Stimulated activated naive CD4-positive, alpha-beta T cell (primary cell): ENCODE measurements at places on chromosomes 16 and 17.

GRCh38 chr17:11643851-11644250, 45.6 kb downstream of the DNAH9 start:
- DNase-seq: no peak

- no peak for DNase-seq
Measured at GRCh38 chr17:74833501-74834377, 25.9 kb downstream of the GRIN2C start.

- DNase-seq: no peak
Measured at GRCh38 chr17:53736516-53737240, 86.0 kb upstream of the KIF2B start.

DNA sequence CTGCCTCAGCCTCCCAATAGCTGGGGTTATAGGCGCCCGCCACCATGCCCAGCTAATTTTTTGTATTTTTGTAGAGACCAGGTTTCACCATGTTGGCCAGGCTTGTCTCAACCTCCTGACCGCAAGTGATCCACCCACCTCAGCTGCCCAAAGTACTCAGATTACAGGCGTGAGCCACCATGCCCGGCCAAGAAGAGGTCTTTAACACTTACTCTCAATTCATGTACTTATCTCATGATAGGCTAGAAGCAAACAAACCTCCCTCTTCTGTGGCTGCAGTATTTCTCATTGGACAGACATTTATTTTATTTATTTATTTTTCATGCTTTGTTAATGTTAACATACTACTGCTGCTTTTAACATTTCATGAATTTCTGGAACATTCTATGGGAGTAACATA, 7.0 kb upstream of the NT5C start:
- DNase-seq: no peak

GRCh38 chr16:15035163-15035729, 20.6 kb downstream of the NTAN1 start:
- no peak for DNase-seq

DNA sequence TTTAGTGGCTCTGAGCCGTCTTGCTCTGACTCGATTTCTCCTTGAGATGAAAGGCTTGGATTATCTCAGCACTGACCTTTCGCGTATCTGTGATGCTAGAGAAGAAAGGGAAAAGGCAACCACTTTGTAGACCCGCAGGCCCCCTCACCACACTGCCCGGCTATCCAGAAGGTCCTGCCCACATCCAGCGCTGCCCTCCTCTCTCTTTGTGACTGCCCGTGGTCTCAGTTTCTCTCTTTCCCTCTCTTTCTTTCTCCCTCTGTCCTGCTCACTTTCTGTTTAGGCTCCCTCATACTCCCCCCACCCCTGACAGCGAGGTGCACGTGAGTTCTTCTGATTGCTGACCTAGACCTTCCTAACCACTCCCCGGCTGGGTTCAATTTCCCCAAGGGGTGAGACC, 12.8 kb upstream of the TBX21 start:
- DNase-seq: no peak

GRCh38 chr17:71180801-71181385, 939.9 kb upstream of the SOX9 start:
- DNase-seq: no peak

DNA sequence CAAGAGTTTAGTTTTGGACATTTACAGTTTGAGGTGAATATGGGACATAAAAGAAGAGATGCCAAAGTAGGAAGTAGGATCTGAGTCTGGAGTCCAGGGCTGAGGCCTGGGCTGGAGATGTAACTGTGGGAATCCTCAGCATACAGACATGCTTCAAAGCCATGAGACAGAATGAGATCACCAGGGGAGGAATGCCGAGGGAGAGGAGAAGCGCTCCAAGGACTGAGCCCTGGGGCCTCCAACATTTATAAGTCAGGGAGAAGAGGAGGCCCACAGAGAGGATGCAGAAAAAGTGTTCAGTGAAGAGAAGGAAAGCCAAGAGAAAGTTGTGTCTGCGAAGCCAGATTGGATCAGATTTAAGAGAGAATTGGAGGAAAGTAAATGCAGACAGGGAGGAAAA, 277.5 kb upstream of the MYOCD start:
- DNase-seq: no peak

- no peak for DNase-seq
Measured at GRCh38 chr17:57809879-57810278, 40.0 kb downstream of the MRPS23 start.

- DNase-seq: no peak
Measured at GRCh38 chr16:31754998-31755615, 118.5 kb upstream of the ZNF267 start.

GRCh38 chr16:27417047-27417671, 15.2 kb downstream of the IL21R start:
- DNase-seq: no peak

GRCh38 chr17:40525294-40525693, 23.9 kb upstream of the TNS4 start:
- DNase-seq: no peak

GRCh38 chr17:50180620-50181019, 14.8 kb downstream of the SGCA start:
- no peak for DNase-seq
